ENCODE measurements at places on chromosomes 7 and 10. TPM values are rescaled to one million over a fixed set of nuclear protein-coding genes. Genes with fewer than 3 reads are reported as not detected.

Gene ARL4A
- total RNA-seq, result 89.7 TPM

Gene PCDH15
- total RNA-seq, result 2.3 TPM

Gene IPMK
- 3.8 TPM for total RNA-seq

Gene SRRT
- total RNA-seq, result 185 TPM

Gene ZSWIM8
- 72.5 TPM for total RNA-seq

Gene RASA4
- 68.7 TPM for total RNA-seq

Gene SPAM1
- total RNA-seq, result not detected

Gene PIK3CG
- 11.8 TPM for total RNA-seq

Gene CYP2C9
- not detected for total RNA-seq

Gene AKR1C4
- not detected for total RNA-seq

Gene ACHE
- 10.7 TPM for total RNA-seq

Gene TUBAL3
- not detected for total RNA-seq

Gene OPN4
- not detected for total RNA-seq

Gene EEPD1
- total RNA-seq, result 1.8 TPM

Gene RET
- total RNA-seq, result 1.8 TPM

Gene CAV2
- total RNA-seq, result 83.8 TPM

Gene STYXL1
- 4.4 TPM for total RNA-seq

Gene FAM171A1
- total RNA-seq, result 7.4 TPM

Gene ATP6V0A4
- total RNA-seq, result not detected

Gene RTKN2
- total RNA-seq, result 12.0 TPM

Gene ANKRD1
- 0.35 TPM for total RNA-seq

Gene GIMAP4
- 116 TPM for total RNA-seq

Gene MYOZ1
- total RNA-seq, result not detected

Gene LRRD1
- total RNA-seq, result not detected

Gene SOSTDC1
- not detected for total RNA-seq

Gene CNPY1
- total RNA-seq, result not detected

Gene AFAP1L2
- 86.6 TPM for total RNA-seq

Gene SCIN
- total RNA-seq, result 3.2 TPM

Gene ALOX5
- total RNA-seq, result 10.9 TPM

Gene SLC26A3
- total RNA-seq, result 0.29 TPM

Gene SH3PXD2A
- total RNA-seq, result 12.6 TPM

Gene ANKRD22
- total RNA-seq, result 0.48 TPM

Gene ITGA8
- 10.0 TPM for total RNA-seq

Gene SAP25
- total RNA-seq, result 6.0 TPM

Gene LRMDA
- 1.5 TPM for total RNA-seq

Gene SEC31B
- 19.5 TPM for total RNA-seq

Gene TEX36
- not detected for total RNA-seq

Gene DYDC2
- 6.6 TPM for total RNA-seq

Measured in uterus (tissue), 4 donors.